ENCODE measurements at places on chromosomes 11 and 22.

GRCh38 chr11:60059521-60060240, 3.2 kb downstream of the MS4A3 start:
- no peak for DNase-seq

- DNase-seq = no peak
Measured at GRCh38 chr11:118194835-118195627, 18.6 kb upstream of the SCN2B start.

- DNase-seq = no peak
Measured at GRCh38 chr11:88619656-88620385, 282.3 kb upstream of the CTSC start.

- no peak for DNase-seq
Measured at GRCh38 chr22:22151308-22151707, 93.3 kb upstream of the VPREB1 start.

- no peak for DNase-seq
Measured at GRCh38 chr11:75079546-75079945, 17.1 kb downstream of the OR2AT4 start.

DNA sequence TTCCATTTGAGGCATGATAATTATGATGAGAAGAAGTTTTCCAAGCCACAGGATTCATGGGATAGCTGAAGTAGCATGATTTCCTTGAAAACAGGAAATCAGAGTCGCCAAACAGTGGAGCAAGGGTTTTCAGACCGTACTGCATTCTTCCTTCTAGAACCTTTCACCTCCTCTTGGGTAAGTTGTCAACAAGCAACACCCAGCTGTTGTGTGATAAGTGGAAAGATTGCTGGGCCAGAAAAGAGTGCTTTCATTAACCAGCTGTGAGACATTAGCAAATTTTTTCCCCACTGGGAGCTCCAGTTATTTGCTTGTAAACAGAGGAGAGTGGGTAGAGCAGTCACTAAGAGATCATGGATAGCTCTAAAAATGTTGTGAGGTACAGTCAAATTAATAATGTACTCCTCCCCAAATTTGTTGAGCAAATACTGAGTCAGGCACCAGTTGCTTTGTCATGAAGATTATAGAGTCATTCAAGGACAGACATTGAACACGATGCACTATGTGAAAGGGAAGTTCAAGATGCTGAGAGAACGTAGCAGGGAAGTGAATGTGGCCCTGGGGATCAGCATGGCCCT, 11.7 kb upstream of the MPEG1 start:
- no peak for DNase-seq

DNA sequence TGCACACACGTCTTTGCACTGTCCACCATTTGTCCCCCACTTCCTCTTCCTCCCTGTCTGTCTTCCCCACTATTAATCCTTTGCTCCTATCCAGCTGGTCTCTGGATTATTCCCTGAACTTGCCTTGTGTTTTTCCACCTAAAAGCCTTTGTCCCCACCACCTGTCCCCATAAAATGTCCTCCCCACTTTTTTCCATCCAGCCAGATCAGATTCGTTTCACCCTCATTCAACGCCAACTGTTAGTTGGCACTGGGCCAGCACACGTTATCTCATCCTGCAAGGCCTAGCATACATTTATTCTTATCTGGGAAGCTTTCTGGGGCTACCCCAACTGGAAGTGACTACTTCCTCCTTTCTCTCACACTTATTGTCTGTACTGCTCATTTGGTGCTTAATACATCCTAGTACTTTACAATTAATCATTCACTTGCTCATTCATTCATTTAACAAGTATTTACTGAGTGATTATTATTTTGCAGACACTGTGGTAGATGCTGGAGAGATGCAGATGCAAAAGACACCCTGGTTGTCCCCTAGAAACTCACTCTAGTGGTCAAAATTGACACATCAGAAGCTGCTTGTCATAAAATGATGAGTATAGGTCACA, 96.2 kb downstream of the RASSF10 start:
- no peak for DNase-seq

All from urothelium cell line (cell line).